Ovary (tissue), 10 donors: ENCODE measurements at places on chromosomes 5 and 9. TPM values are rescaled to one million over a fixed set of nuclear protein-coding genes. Genes with fewer than 3 reads are reported as not detected.

Gene JAKMIP2
- total RNA-seq = 0.15 TPM

DNA sequence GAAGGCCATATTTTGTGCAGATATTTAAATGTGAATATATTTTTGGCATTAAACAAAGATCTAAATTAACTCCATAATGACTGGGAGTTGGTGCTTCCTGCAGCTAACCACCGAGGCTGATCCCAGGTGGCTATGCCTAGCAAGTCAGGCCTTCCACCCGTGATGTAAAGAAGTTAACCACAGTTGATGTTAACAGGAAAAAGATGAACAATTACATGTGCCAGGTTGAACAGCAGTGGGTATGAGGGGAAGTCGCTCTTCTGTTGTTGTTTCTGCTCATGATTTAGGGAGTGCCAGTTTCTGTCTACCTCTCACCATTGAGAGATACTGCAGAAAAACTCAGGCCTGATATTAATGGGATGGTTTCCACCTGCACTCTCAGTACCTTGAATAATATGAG lies 334.3 kb downstream of the EBF1 start:
- no peak for DNase-seq

GRCh38 chr5:14267991-14268708 lies 125.0 kb downstream of the TRIO start:
- no peak for DNase-seq

DNA sequence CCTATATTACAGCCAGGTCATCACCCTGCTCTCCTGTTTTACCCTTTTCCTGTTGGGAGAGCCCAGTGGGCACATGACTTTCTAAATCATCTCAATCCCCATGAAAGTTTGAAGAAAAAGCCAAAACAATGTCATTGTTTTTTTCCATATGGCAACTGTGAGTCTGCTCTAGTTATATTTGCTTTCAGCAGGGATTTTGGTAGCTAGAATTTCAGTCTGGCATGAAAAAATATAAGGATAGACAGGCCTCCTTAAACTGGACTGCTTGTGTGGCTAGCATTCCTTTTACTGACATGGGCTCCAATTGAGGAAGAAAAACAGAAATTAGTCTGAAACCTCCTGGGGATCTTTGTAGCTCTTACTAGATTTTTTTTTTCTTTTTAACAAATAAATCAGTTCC lies 25.6 kb downstream of the MOCS2 start:
- no peak for DNase-seq

- no peak for DNase-seq
Measured at GRCh38 chr5:175384724-175385552, 59.0 kb downstream of the DRD1 start.

DNA sequence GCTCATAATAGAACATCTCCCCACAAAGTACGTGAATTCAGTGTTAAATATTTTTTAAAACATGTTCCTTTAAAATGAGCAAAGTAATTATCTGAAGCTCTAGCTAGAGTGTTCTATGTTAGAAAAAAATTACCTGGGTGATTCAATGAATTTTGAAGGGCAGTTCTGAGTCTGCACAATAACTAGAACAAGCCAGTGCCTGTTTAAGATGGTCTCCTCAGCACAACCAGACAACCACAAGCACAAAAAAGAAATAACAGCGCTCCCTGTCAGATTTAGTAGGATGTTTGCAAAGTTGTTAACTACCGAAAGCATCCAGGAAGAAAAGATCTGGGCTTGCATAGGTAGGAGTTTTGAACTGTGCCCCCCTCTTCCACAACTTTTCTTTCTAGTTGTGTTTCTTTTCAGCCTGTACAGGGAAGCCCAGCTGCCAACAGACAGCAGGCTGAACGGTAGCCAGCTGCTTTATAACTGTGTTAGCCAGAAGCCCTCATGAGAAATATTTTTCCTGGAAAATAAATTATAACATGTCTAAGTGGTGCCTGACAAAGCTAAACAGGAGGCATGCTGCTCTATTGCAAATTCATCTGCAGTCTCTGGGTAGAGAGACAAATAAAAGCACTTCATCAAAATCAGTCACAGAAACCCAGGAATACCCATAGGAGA lies 1026.9 kb downstream of the MAT2B start:
- DNase-seq = no peak
